ENCODE measurements at places on chromosomes 4 and X. TPM values are rescaled to one million over a fixed set of nuclear protein-coding genes. Genes with fewer than 3 reads are reported as not detected.

The GPR50 gene
- not detected for total RNA-seq

The SPATA4 gene
- 0.28 TPM for total RNA-seq

The LINC00632 gene
- 6.4 TPM for total RNA-seq

GRCh38 chrX:139930401-139930800 is 2.5 kb downstream of the ATP11C start:
- DNase-seq: no peak

DNA sequence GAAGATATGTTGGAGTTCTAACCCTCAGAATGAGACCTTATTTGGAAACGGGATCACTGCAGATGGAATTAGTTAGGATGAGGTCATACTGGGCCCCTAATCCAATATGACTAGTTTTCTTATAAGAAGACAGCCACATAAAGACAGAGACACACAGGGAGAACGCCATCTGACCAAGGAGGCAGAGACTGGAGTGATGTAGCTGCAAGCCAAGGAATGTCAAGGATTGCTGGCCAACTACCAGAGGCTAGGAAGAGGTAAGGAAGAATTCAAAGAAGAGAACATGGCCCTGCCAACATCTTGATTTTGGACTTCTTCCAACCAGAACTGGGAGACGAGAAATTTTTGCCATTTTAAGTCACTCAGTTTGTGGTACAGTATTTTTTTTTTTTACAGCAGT is 152.8 kb upstream of the DIPK2B start:
- no peak for DNase-seq

DNA sequence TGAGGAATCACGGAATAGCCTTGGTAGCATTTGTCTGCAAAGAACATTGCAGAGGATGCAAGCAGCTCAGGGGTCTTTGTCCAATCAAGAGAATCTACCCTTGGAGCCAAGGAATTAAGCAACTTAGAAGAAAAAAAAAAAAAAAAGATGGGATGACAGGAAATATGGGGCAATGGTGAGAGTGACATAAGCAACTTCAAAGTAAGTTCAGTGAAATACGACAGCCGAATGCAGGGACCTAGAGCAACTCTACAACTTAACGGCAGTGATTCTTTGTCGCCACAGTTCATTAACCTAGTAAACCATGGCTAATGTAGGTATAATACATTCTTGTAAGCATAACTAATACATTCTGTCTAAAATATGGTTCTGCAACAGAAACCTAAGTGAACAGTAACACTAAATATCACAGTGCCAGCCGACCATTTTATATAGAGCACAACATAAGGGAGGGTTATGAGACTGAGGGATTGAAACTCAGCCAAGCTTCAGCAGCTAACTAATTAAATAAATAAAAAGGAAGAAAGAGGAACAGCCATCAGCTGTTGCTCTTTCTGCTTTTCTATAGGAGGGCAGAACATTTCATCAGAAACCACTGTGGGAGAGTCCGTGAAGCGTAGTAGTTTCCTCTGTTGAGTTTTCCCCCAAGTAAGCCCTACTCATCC is 74.7 kb downstream of the PPARGC1A start:
- no peak for DNase-seq

- no peak for DNase-seq
These were observed 1.4 kb downstream of the BCAP31 start for GRCh38 chrX:153722704-153723350.

DNA sequence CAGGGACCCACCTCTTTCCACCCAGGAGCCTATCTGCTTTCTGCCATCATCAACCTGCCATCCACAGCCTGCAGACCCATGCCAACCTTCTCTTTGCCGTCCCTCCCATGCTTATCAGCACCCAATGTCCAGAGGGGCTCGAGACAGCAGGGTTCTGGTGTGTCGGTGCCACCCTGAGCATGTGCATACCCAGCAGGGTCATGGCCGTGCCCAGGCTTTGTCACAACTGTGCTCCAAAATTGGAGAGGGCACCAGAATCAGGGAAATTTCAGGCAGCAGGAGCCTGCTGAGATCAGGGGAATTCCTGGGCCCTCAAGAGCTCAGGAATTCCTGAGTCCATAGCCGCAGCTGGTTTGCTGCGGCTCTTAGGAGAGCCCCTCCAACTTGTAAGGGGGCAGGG is 330.6 kb downstream of the CCSER1 start:
- no peak for DNase-seq

Measured in IMR-90 (cell line).